ENCODE measurements at places on chromosomes 16 and 17.

DNA sequence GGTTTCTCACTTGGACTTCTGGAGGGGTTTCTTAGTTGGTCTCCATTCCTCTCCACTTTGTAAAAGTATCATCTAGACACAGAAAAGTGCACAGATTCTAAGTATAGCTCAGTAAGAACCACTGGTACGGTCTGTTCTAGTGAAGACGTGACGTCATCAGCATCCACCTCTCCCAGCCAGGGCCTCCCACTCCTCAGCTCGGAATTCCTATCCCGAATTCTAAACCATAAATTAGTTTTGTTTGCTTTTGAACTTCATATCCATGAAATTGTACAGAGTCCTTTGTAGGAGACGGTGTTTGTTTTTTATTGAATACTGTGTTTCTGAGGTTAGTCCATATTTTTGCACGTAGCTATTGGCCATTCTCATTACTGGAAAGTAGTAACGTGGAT, 25.5 kb downstream of the FOXK2 start:
- no peak for DNase-seq

DNA sequence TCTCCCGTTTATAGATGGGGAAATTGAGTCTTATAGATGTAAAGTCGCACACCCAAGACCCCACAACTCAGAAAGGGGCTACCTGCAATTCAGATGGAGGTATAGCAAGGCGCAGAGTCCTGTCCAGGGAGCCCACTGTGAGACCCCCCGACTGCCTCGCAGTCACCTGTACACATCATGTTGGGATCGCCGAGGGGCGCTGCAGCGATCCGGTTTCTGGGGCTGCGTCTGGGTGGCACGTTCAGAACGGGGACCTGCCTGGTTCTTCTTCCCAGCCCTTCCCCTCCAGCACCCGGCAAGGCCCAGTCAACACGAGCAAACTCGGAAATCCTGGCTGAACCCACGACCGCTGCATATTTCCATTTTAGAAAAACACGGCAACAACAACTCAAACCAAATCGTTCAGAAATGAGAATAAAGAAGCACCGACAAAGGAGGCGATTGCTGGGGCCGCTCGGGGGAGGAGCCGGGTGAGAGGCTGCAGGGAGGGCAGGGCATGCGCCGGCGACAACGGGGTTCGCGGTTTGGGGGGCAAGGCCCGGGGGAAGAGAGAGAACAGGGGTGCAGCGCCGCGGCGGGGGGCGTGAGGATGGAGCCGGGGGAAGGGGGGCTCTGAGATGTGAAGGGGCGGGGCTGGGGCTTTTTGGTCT, 643 bp downstream of the HSDL1 start:
- DNase-seq = peak; percentile 8

- no peak for DNase-seq
Observed at GRCh38 chr17:16922386-16923096, 49.4 kb downstream of the TNFRSF13B start.

DNA sequence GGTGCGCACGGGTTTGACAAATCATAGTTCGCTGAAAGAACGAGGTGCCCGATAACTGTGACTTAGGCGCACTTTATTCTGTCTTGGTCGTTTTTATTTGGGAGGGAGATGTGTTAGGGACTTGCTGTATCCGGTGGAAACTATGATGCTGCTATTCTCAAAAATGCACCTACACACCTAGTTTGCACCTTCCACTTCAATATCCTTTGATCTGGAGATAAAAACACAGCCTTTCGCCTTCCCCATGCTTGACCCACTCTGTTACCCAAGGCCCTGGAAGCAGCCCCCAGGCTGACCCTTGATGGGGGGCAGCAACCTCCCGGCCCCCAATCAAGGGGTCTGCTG, 15.0 kb upstream of the FOXF1 start:
- DNase-seq = no peak

DNA sequence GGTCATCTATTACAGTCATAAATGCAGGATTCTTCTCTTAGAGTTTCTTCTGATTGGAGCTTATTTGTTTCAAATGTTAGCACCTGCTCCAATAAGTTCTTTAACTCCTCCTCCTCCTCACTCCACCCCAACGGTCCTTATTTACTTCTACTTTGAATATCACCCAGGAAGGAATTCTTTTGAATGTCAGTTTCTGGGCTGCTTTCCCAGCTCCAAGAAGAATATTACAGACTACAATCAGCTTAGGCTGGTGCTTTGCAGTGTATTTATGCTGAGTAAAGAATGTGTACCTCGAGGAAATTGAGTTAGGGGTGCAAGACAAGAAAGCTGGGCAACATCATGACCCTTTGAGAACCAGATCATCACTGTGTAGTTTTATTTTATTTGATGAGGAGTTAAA, 30.8 kb downstream of the MAP3K3 start:
- DNase-seq = no peak

GRCh38 chr16:24986512-24987303, 28.5 kb downstream of the ARHGAP17 start:
- DNase-seq = peak; percentile 54

DNA sequence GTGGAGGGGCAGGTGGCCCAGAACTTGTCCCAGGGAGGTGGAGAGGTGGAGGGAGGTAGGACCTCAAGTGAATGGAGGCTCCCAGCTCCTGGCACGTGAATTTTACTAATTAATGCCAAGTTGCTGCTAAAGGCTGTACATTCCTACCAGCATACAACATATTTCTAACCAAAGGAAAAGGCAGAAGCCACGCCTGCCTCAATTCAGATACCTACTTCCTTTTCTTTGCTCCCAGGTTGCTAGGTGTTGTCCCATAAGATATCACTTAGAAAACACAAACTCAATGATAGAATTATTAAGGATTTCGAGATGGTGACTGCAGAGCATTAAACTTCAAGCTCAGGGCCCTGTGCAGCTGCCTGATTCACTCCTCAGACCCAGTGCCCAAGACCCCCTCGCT, 20.5 kb upstream of the SMPD3 start:
- DNase-seq = no peak

DNA sequence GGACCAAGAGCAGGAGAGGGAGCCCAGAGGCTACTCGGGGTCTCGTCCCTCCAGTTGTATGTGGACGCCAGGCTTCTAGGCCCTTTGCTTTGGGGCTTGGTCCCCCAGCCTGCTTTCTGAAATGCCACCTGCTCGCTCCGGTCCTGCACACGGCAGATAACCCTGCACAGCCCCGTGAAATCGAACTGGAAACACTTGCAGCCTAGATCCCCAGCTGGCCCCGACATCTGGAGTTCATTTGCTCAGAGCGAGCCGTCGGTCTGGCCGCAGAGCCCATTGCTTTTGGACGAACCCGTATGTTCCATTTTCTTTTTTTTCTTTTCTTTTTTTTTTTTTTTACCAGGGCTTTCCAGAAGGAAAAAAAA, 22.9 kb downstream of the C1QTNF1 start:
- no peak for DNase-seq

- no peak for DNase-seq
Observed at GRCh38 chr16:66115373-66115772, 251.1 kb upstream of the CDH5 start.

DNA sequence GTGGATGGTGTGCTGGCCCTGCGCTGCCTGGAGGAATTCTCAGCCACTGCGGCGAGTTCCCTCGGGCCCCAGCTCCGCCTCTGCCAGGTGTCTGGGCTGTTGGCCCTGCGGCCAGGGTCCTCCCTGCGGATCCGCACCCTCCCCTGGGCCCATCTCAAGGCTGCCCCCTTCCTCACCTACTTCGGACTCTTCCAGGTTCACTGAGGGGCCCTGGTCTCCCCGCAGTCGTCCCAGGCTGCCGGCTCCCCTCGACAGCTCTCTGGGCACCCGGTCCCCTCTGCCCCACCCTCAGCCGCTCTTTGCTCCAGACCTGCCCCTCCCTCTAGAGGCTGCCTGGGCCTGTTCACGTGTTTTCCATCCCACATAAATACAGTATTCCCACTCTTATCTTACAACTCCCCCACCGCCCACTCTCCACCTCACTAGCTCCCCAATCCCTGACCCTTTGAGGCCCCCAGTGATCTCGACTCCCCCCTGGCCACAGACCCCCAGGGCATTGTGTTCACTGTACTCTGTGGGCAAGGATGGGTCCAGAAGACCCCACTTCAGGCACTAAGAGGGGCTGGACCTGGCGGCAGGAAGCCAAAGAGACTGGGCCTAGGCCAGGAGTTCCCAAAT, 1.3 kb upstream of the TNFSF13 start:
- no peak for DNase-seq

GRCh38 chr17:77503916-77504651, 363.3 kb downstream of the SEC14L1 start:
- DNase-seq = no peak

GRCh38 chr17:41797377-41797776, 10.9 kb upstream of the JUP start:
- no peak for DNase-seq

DNA sequence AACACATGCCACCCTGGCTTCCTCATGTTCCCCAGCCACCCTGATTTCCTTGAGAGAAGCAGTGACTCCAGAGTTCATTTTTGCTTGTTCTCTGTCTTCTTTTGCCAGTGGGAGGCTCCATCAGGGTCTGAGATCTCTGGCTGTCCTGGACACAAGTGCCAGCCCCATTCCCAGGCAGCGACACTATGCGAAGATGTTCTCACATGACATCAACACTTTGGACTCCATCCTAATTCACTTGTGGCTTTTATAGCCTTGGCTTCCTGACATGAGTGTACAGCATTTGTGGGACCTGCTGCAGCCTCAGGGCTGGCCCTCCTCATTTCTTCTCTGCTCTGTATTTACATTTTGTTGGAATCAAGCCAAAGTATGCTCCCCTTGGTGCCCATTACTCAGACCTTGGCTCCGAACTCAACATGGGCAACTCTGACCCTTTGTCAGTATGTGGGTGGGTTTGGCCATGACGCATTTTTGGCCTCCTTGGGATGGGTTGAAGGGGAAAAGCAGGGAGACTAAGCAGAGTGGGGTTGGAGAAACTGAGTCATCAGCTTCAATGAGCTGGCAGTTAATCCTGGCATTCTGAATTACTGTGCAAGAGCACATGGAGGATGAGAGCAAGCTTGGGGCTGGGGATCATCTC, 119.0 kb upstream of the EEF2KMT start:
- no peak for DNase-seq

- peak; percentile 72 for DNase-seq
Observed at GRCh38 chr16:69150146-69150865, 17.9 kb downstream of the UTP4 start.

- no peak for DNase-seq
Observed at GRCh38 chr16:55142405-55142804, 181.6 kb upstream of the IRX6 start.

DNA sequence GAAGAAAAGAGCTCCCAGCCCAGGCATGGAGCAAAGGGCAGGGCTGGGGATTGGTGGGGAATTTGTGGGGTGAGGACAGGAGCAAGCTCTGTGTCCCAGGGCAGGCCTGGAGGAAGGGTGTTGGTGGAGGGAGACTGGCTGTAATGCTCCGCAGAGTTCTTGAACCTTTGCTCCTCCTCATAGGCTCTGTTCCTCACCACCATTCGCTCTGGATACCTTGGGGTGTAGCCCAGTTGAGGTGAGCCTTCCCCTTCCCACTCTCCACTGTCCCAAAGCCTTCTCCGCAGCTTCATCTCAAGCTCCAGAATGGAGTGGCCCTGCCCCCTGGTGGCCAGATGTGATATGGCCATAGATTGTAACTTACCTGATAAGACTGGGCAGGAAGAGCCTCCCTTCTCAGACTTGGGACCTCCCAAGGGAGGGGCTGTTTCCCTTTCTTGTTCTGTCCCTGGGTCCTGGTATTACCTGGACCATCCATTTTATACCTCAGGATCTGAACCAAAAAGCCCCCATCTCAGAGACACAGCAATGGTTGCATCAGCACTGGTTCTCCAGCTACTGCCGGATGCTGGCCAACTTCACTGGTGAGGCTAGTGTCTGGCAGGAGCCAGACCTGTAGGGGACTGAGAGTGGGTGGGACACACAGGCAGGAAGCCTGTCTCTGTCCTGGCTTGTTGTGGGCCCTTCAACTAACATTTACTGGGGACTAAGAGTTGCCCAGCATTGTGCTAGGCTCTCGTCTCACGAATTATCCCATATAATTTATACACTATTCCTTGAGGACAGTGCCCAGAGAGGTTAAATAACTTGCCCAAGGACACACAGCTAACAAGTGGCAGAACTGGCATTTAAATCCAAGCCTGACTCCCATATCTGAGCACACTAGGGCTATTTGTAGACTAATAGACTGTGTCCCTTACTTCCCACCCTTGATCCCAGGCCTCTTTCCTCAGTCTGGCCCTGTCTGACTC, 19.1 kb upstream of the STAC2 start:
- DNase-seq = peak; percentile 87

All from hematopoietic multipotent progenitor cell treated with erythropoietin and hydrocortisone succinate and interleukin-3 and kit ligand, for 17 days (in vitro differentiated cells).